ENCODE measurements at places on chromosomes 16 and 17.
A peak's percentile ranks its signal among the peaks of the same experiment; 100 is the strongest.

DNA sequence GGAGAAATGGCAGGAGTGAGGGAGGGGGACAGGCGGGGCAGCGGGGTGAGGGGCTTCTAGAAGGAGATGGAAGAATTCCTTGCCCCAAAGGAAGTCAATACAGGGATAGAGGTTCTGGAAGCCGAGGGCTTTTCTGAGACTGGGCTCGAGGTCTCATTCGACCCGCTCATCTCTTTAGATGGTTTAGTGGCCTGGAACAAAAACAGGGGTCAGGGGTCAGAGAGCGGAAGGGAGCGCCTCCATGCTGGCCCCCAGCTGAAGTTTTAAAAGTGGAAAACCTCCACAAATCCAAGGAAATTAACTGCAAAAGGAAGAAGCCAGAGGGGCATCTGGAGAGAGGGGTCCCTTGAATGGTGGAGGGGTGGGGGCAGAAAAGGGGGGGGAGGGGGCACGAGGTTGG, 72.5 kb downstream of the SRCIN1 start:
- DNase-seq = no peak

- DNase-seq = no peak
These were observed 4.2 kb downstream of the SYT17 start for GRCh38 chr16:19172098-19172780.

GRCh38 chr16:15746332-15746731, 96.3 kb downstream of the NDE1 start:
- DNase-seq = no peak

- no peak for DNase-seq
These were observed 10.9 kb upstream of the ARL2BP start for GRCh38 chr16:57233944-57234706.

- peak; percentile 50 for DNase-seq
These were observed 53.3 kb upstream of the TOB1 start for GRCh38 chr17:50919321-50920040.

DNA sequence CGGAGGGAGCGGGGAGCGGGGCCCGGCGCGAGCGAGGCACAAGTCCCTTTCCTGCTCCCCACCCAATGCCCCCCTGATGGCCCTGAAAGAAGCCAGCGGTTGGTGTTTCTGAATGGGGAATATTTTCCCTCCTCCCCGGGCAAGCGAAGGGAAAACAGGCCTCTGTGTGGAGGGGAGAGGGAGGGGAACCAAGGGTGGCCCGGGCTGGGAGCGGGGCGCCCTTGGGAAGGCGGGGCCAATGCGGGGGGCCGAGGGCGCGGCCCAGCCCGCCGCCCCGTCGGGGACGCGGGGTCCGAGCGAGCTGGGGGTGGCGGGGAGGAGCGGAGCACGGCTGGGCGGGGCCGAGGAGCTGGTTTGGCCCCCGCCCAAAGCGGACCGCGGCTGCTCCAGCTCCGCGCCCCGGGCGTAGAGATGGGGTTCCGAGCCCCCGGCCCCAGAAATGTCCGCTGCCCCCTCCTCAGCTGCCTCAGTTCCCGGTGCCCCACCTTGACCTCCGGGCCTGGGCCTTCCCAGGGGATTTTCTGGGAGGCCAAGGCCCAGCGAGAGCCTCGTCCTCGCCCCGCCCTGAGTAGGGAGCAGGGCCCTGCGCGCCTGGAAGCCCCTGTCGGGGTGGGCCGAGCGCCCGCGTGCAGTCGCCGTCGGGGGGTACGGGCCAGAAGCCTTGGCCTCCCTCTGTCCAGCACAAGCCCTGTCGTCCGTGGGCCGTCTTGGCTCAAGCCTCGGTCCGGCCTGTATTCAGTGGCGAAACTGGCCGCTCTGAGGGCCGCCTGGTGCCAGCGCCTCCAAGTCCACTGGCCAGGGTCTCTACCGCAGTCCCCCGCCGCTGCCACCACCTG, 3.9 kb upstream of the HEXIM1 start:
- DNase-seq = no peak

GRCh38 chr16:3720418-3720817, 3.1 kb upstream of the TRAP1 start:
- DNase-seq = no peak

- DNase-seq = no peak
These were observed 17.7 kb downstream of the RAI1 start for GRCh38 chr17:17698869-17699351.

DNA sequence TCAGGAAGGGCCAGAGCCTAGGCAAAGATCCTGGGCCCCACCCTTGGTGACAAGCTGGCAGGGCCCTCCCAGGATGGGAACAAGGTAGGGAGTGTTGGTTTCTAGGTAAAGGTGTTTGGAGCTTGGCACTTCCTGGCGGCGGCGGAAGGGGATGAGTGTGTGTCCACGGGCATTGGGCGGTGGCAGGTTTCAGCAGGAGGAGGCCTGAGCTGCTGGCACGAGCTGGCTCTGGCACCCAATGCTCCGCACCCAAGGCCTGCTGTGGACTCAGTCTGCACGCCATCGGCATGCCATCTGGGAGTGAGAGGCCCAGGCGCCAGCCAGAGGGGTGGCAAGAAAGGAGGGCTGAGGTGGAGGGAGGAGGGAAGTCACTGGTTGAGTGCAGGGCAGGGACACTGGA, 46.9 kb upstream of the TAC4 start:
- no peak for DNase-seq

DNA sequence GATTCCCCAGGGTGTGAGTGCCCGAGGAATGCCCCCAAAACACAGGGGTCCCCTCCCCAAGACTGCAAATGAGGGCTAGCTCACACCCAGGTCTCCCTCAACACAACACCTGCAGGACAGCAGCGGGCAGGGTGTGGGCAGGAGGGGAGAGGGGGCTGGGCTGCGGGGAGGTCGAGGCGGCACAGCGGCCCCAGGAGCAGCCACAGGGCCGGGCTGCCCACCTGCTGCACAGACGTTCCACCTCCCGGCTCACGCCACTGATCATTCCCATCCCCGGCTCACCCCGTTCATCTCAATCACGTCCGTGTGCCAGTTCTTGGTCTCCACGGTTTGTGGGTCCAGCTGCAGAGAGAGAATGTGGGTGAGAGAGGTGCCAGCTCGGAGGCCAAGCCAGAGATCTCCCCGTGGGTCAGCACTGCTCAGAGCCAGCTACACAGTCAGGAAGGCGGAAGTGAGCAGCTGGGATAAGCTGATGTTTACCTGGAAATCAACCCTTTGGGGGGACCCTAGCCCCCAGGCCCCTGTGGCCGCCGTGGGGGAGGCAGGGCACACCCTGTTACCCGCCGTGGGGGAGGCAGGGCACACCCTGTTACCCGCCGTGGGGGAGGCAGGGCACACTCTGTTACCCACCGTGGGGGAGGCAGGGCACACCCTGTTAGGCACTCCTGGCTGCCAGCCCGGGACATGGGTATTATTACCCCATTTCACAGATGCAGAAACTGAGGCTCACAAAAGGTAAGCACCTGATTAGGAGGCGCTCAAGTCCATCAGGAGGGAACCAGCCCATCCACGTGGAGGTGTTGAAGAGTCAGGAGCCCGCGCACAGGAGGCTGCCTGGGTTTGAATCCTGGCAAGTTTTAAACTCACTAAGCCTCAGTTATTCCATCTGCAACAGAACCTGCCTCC, 16.1 kb downstream of the TIMM22 start:
- no peak for DNase-seq

GRCh38 chr16:59950431-59950830, 1216.3 kb upstream of the GOT2 start:
- no peak for DNase-seq

GRCh38 chr16:71894229-71894920, 956 bp upstream of the IST1 start:
- no peak for DNase-seq

DNA sequence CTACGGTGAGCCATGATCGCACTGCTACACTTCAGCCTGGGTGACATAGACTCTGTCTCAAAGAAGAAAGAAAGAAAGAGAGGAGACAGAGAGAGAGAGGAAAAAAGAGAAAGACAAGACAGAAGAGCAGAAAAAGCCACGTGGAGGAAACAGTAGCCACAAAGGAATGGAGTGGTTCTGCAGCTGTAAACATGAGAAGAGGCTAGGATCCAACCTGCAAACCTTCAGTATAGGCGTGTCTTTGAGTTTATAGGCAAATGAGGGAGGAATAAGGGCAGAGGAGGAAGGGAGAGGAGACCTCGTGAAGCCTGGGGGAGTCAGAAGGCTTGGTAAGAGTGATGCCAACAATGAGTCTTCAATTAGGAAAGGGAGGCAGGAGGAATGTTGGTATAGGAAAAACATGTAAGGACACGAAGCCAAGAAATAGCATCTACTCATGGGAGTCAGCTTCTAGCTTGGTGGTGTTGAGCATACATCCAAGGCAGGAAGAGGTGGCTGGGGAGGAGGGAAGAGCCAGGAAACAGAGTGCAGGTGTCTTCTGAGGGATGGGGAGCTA, 3.9 kb downstream of the MED9 start:
- DNase-seq = no peak

- no peak for DNase-seq
These were observed 12.3 kb downstream of the KANSL1 start for GRCh38 chr17:46180892-46181274.

DNA sequence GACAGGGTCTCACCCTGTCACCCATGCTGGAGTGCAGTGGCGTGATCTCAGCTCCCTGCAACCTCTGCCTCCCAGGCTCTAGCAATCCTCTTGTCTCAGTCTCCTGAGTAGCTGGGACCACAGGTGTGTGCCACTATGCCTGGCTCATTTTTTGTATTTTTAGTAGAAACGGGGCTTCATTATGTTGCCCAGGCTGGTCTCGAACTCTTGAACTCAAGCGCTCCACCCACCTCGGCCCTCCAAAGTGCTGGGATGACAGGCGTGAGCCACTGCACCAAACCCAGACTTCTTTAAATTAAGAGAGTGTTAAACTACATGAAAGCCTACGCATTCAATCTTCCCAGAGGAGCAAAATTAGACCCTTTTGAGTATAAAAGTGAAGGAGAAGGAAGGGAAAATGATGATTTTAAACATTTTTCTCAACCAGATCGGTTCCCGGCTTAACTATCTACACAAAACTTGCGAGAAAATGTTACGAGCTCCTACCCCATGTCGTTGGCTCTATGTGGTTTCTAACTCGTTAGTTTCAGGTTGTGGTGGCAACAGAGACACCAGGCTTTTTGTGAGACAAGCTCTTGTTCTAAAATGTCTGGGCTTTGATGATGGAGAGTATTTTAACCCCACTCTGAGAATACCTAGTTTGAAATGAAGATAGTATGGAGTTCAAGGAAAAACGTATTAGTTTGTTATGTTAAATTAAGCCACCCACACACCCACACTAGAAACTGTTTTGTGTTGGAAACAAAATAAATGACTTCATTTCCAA, 26.3 kb downstream of the STAT5B start:
- DNase-seq = no peak

DNA sequence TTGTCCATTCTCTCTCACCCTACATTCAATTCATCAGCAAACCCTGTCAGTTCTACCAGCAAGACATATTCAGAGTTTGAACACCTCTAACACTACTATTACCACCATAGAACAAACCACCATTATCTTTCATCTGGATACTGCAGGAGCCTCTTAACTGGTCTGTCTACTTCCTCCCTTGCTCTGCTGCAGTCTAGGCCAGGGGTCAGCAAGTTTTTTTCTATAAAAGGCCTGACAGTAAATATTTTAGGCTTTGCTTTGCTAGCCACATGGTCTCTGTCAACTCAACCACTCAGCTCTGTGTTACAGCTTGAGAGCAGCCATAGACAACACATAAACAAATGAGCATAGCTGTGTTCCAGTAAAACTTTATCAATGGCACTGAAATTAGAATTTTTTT, 13.8 kb downstream of the KCTD19 start:
- no peak for DNase-seq

- DNase-seq = no peak
These were observed 25.6 kb downstream of the MSI2 start for GRCh38 chr17:57281887-57282286.

Measured in GM18507 (cell line).